Camera-type eye (tissue), 1 donor: ENCODE measurements at places on chromosomes 12 and 14. TPM values are rescaled to one million over a fixed set of nuclear protein-coding genes. Genes with fewer than 3 reads are reported as not detected.

SLCO1B1 gene
- not detected for total RNA-seq

ACRBP gene
- 0.49 TPM for total RNA-seq

RNASE7 gene
- total RNA-seq: 0.55 TPM

FAM186B gene
- 0.44 TPM for total RNA-seq

CARMIL3 gene
- total RNA-seq: 7.8 TPM

OVCH1 gene
- total RNA-seq: 0.33 TPM

EPS8 gene
- total RNA-seq: 157 TPM

METTL17 gene
- total RNA-seq: 78.3 TPM

KRT85 gene
- 0.27 TPM for total RNA-seq

ANO4 gene
- total RNA-seq: 3.1 TPM

SYCP3 gene
- not detected for total RNA-seq

MYH6 gene
- total RNA-seq: 0.49 TPM

MLEC gene
- 87.2 TPM for total RNA-seq

DPY19L2 gene
- 58.8 TPM for total RNA-seq

OR10AD1 gene
- total RNA-seq: not detected

THTPA gene
- total RNA-seq: 21.6 TPM

MORN3 gene
- 0.99 TPM for total RNA-seq

FGD4 gene
- 103 TPM for total RNA-seq

CDH24 gene
- 17.0 TPM for total RNA-seq

GYS2 gene
- total RNA-seq: not detected

GPR84 gene
- total RNA-seq: 0.16 TPM

IFNG-AS1 gene
- 4.9 TPM for total RNA-seq

CD69 gene
- total RNA-seq: 9.8 TPM

CREBL2 gene
- total RNA-seq: 53.1 TPM

ITFG2 gene
- 35.6 TPM for total RNA-seq

C12orf54 gene
- not detected for total RNA-seq

RPGRIP1 gene
- total RNA-seq: 32.9 TPM

SLC39A5 gene
- 2.4 TPM for total RNA-seq

TAS2R19 gene
- 42.2 TPM for total RNA-seq

GPHN gene
- 44.5 TPM for total RNA-seq

MYF6 gene
- total RNA-seq: 19.2 TPM

PDZRN4 gene
- total RNA-seq: 5.2 TPM

LUM gene
- total RNA-seq: 312 TPM

LHX5 gene
- not detected for total RNA-seq

OR4K5 gene
- total RNA-seq: not detected

SERPINA1 gene
- 6.8 TPM for total RNA-seq

NT5DC3 gene
- total RNA-seq: 6.9 TPM

RAB15 gene
- 9.0 TPM for total RNA-seq

SLC10A1 gene
- not detected for total RNA-seq

VRTN gene
- total RNA-seq: not detected

OR10P1 gene
- total RNA-seq: not detected

CCDC38 gene
- 0.27 TPM for total RNA-seq

CCDC184 gene
- total RNA-seq: 4.4 TPM

GPX2 gene
- total RNA-seq: 1.5 TPM

RABGGTA gene
- 26.6 TPM for total RNA-seq

RGS6 gene
- total RNA-seq: 13.5 TPM

TRAF3 gene
- total RNA-seq: 37.4 TPM

B4GALNT1 gene
- 9.6 TPM for total RNA-seq

TEX22 gene
- total RNA-seq: 1.6 TPM

HOXC6 gene
- total RNA-seq: not detected

DHRS2 gene
- total RNA-seq: 0.77 TPM

DPPA3 gene
- total RNA-seq: not detected

WNT1 gene
- not detected for total RNA-seq
